ENCODE measurements at places on chromosomes 2 and 18.

DNA sequence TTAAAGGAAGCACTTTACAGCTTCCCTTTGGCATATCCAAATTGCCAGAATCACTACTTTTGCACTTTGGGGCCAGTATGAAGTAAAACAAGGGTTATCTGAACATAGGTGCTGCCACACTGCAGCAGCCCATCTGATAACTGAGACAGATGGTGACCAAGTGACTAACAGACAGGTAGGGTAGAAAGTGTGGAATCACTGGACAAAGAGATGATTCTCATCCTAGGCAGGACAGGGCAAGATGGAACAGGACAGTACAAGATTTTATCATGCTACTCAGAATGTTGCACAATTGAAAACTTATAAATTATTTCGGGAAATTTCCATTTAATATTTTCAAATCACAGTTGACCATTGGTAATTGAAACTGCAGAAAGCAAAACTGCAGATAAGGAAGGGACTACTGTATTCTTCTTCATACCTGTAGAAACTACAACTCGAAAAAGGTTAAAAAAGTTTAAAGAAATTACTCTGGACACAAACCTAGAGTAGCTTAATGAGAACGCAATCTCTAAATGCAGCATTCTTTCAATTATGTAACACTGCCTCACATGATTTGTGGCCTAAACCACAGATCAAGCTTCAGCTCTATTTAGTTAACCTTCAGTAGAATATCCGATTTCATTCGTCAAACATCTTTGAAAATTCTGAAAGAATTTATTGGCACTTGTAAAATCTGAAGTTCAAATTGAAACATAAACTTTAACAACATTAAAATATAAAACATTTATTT, 31.4 kb downstream of the HEATR5B start:
- no peak for DNase-seq

DNA sequence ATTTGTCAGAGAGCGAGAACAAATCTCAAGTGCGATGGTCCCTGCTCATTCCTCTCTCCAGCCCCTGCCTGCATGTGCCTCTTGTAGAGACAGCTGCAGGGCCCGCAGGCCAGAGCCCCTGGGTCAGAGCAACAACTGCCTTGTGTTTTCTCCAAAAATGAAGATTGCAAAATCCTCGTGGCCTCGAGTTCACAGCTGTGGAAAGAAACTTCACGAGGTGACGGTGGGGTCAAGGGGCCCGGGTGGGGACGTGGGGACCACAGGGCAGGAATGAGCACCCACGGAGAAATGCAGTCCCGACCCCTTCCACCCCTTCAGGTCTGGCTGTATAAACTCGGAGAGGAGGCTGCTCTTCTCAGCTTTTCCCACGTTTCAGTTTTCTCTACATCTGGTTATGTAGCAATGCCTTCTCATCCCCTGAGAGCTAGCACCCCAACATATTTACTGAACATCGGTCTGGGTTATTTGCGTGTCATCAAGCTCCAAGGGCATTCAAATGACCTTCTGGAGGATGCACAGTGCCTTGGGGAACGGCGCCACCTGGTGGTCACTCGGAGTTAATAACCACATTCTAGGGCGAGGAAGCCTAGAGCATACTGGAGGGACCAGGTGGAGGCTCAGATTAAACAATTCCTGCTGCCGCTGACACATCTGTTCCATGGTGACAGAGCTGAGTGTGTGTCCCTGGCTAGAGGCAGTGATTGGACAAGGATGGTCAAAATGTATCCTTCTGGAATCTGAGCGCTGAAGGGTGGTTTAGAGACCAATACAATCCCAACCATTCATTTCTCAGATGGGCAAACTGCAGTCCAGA, 91.4 kb upstream of the CYRIA start:
- DNase-seq: peak; percentile 46

GRCh38 chr18:42025491-42025890, 70.5 kb downstream of the PIK3C3 start:
- no peak for DNase-seq

- DNase-seq: no peak
These were observed 39.5 kb downstream of the ZNF519 start for GRCh38 chr18:14092625-14093306.

DNA sequence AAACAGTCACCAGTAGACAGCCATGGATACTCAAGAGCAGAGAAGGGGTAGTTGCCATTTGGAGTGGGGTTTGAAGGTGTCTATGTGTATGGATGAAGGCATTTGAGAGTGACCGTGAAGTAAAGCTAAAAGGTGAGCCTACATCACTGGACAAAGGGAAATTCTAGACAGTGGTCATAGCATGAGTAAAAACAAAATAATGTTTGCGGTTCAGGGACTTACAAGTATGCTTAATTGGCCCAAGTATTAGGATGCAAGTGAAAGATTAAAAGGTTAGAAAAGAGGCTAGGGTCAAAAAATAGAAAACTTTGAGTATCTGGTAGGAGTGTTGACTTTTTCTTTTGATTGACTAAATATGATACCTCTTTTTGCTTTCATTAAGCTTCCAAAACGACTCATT, 238.1 kb upstream of the SLC8A1 start:
- DNase-seq: no peak

- DNase-seq: no peak
These were observed 111.5 kb downstream of the CAPN13 start for GRCh38 chr2:30695749-30696148.

GRCh38 chr18:80088036-80088435, 21.0 kb upstream of the ADNP2 start:
- DNase-seq: no peak

GRCh38 chr2:3420769-3421397, 41.4 kb downstream of the TRAPPC12 start:
- no peak for DNase-seq

GRCh38 chr2:160826496-160826895, 332.9 kb upstream of the RBMS1 start:
- no peak for DNase-seq

DNA sequence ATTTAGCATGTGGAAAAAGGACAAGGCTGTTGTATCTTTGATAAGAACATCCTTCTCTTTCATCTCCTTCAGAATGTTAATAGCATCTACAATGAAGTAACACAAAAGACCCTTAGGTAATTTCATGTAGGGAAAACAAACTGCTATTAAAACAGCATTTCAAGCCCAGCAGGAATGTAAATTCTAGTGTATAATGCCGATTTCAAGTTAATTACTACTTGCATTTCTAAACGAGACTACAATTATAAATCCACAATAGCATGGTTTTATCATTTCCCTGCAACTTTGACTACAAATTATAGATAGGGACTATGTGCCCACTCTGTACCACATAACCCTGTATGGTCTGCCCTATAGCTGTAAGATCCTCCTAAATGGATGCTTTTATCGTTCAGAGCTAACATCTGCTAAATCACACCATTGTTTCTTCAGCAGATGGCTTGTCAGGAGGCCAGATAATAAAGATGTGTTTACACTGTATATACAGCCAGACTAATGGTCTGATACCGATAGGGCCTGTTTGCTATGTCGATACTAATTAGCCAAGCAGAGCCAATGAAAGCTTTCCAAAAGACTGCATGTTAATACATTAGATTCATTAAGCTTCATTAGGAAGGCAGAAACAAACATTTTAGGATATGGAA, 51.9 kb downstream of the LRPPRC start:
- no peak for DNase-seq

GRCh38 chr2:119068154-119068725, 90.3 kb downstream of the C1QL2 start:
- DNase-seq: no peak

GRCh38 chr2:62136956-62137830, 58.7 kb upstream of the B3GNT2 start:
- DNase-seq: no peak

DNA sequence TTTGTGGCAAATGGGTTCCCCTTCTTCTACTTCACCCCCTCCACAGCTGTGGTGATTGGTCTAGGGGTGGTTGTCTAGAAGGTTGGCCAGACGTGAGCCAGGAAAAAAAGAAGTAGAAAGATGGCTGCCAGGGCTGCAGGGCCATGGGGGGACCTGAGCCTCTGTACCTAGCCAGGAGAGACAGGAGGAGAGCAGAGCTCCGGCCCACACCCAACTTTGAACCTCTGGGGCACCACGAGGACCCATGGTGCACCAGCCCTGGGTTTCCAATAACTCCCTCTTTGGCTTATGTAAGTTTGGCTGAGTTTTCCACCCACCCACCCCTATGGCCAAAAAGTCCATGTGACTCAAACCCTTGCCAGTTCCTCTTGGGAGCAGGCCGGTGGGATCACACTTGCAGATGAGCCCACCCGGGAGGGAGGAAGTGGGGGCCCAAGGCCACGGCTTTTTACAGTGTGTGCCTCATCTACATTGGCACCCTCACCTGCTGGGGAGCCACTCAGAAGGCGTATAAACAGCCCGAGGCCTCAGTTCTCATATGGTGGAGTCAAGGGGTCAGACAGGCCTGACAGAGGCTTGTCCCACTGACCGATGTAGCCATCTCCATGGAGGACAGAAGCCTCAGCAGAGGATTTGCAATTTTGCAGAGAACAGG, 293.1 kb upstream of the HDAC4 start:
- DNase-seq: no peak

GRCh38 chr2:46874236-46874929, 41.2 kb downstream of the MCFD2 start:
- DNase-seq: no peak

GRCh38 chr18:9927392-9928063, 13.7 kb downstream of the VAPA start:
- no peak for DNase-seq

DNA sequence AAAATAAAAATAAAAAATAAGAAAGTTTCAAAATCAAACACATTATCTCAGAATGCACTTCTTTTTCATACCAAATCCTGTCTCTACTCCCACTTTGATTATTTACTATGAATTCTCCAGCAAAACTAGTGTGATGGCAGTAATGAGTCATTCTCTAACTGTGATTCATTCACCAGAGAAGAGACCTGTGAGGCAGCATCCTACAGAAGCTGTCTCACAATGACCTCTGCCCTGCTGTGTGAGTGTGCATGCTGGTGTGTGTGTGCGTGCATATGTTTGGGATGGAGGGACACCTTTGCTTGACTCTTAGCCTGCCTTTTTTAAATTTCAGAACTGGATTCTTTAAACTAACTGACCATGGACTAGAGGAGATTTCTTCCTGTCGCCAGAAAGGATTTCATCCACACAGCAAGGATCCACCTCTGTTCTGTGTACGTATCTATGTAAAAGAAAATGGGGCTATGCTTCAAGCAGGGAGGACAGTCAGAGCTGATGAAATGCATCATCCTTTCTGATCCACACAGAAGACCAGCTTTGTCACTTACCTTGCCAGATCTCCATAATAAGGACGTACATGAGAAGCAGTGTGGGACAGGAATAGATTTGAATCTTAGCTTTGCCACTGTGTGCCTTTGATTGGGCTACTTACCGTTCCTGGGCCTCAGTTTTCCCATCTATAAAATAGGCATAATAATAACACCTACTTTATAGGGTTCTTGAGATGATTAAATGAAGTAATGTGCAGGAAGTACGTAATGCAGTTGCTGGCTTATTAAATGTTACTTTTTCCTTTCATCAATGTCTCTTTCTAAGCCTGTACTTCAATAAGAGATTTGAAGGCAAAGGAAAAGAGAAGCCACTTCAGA, 31.2 kb downstream of the STAMBP start:
- DNase-seq: peak; percentile 20

GRCh38 chr2:234679741-234680687, 183.1 kb upstream of the ARL4C start:
- DNase-seq: no peak

- no peak for DNase-seq
These were observed 46.4 kb upstream of the STON1 start for GRCh38 chr2:48483506-48483905.

- no peak for DNase-seq
These were observed 828 bp downstream of the DYNC1I2 start for GRCh38 chr2:171688129-171688465.

DNA sequence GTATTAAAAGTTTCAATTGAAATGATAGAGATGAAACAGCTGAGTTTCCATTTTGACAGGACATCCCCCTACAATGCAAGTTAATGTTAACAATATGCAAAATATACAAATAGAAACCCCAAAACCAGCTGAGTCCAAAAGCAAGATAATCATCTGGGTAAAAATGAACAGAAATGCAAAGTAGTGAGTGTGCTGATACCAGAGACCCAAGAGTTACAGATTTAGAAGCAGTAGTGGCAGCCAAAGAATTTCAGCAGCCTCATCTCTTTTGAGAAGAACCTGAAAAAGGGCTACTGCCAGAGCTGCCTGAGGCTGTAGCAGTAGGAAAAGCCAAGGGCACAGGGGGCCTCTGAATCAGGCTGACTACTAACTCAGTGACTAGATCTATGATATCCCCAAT, 82.6 kb downstream of the THADA start:
- DNase-seq: no peak

DNA sequence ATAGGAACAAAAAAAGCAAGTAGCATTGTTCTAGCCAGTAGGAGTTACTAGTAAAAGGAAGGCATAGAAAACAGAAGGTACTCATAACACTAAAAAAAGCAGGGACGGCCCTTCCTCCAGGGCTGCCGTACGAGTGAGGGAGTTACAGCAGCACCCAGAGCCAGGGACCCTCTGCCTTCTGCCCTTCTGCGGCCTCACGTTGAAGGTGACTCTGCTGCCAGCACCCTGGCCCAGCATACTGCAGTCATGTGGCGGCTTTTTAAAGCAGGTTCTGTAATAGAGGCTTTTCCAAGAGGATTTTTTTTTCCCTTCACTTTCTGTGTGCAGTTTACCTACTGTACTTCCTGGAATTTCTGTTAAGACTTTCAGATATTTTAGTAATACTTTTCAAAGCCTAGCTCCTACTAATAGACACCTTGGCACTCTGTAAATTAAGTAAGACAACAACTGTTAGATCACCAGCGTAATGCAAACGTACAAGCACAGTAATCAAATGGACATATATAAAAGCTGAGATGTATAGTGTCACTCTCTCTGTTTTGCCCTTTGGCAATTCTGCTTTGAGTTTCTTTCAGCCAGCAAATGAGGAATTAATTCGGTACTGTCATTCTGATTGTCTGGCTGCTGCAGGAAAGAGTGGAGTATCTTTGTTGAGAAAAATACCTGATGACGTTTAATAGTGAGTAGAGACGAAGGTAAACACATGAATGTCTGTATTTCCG, 161.5 kb downstream of the PTGR3 start:
- DNase-seq: no peak

- DNase-seq: peak; percentile 77
These were observed at the start of gene EHD3 for GRCh38 chr2:31233741-31234682. EHD3 (plus strand) TSS chr2:31234152; CDS start chr2:31234622, 470 bp downstream.

GRCh38 chr2:210477496-210477895, 937 bp upstream of the LANCL1 start:
- peak; percentile 14 for DNase-seq

GRCh38 chr2:86426271-86426670, 14.9 kb upstream of the KDM3A start:
- DNase-seq: no peak

- no peak for DNase-seq
These were observed 10.2 kb downstream of the ARID5A start for GRCh38 chr2:96546797-96547196.

GRCh38 chr2:205858881-205859441, 176.7 kb downstream of the NRP2 start:
- no peak for DNase-seq
